ENCODE measurements at places on chromosomes 3 and 15.

GRCh38 chr3:23685541-23686258 lies 120.1 kb upstream of the UBE2E1 start:
- no peak for DNase-seq

DNA sequence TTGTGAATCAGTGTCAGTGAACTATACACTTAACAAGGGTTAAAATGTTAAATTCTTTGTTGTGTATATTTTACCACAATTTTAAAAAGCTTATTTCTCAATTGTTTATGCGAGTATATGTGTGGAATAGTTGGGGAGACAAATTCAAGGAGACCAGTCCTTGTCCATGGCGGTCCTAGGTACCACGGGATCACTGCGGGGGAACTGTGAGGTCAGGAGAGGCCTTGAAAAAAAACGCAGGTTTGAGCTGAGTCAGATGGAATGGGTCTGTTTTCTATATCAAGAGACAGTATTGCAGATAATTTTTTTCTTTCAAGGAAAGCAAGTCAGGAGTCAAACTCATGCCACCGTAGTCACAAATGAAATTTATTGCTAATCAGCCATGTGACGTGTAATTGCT lies 18.5 kb downstream of the IGF1R start:
- DNase-seq: no peak

GRCh38 chr15:98581715-98582114 lies 66.6 kb upstream of the IGF1R start:
- no peak for DNase-seq

DNA sequence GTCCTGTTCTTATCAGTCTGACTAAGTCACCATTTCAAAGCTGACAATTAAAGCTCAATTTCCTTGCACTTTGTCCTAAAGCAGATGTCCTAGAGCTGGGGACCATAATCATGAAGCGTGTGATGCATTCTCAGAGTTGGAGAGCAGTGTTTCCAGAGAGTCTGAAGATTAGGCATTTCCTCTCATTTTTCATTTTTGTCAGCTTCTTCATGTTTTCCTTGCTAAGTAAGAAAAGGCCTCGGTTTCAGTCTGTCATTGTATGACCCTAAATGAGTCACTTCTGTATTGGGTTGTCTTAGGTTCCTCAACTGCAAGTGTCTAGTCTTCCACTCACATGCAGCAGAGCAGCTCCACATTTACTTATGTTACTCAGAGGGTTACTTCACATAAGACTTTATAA lies 257.2 kb upstream of the TPRG1 start:
- DNase-seq: no peak

- DNase-seq: no peak
Measured at GRCh38 chr3:123695731-123696640, 111.1 kb upstream of the HACD2 start.

DNA sequence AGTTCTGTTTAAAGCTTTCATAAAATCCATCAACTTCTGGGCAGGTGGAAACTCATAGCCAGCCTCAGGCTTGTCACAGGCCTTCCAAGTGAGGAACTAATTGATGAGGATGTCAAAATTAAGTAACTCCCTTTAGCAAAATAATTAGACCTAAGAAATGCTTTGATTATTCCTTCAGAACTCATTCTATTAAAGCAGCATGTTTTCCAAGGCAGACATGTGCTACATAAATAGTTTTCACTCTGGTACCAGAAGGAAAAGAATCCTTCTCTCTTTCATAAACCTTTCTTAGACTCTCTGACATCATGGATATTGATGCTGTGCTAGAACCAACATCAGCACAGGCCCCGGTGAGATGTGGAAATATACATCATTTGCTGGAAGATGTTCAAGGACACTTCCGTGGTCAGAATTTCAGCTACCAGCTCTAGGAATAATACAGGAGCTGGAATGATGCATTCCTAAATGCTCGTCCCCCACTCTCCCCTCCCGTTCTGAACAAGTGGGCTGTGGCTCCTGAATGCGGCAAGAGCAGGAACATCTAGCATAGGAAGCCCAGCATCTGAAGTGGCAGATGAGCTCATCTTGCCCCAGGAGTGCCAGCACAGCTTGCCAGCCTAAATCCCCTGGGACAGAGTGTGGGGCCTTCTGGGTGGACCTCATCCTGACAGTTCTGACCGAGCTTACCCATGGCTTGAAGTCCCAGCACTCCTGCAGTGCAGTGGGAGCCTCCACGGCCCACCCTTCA lies 82.4 kb downstream of the WWTR1 start:
- DNase-seq: no peak

GRCh38 chr3:15722877-15723623 lies 74.7 kb downstream of the ANKRD28 start:
- DNase-seq: no peak

DNA sequence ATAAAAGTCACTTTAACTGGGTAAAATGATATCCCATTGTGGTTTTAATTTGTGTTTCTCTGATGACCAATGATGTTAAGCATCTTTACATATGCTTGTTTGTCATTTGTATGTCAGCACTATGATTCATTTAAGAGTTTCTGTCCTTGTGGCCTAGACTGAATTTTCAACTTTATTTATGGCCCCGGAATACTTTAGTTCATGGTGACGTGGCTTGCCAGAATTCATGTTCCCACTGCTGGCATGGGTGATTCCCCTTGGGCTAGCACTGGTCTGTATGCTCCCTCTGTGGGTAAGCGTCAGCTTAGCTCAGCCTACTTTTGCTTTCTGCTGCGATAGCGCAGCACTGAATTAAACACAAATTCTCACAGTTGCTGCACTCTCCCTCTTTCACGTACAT lies 436.3 kb upstream of the SGO1 start:
- DNase-seq: no peak

DNA sequence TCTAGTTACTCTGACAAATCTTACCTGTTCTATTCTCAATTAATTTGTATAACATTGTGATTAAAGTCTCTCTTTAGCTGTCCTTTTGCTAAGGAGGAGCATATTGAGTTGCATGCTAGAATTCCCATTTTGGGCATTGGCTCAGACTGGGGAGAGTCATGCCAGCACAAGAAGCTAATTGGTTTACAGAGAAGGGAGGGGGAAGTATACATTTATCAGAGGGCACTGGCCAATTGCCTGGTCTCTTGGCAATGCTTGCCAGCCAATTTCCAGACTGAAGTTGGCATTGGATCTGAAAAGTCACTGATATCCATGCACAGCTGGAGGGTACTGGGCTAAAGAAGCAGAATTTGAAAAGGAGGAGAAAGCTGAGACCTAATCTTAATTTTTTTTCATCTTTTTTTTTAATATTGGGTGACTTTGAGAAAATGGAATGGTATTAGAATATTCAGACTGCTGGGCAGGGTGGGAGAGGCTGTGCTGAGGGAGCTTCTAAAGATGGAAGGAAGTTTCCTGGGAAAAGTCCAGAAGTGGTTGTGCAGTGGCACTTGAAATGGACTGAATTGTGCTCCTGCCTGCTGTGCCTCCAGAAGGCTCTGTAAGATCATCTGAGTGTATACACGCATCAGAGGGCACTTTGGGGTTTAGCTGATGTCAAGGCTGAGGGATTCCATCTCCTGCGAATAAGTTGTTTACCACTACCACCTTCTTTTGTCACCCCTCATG lies 365.2 kb upstream of the DPH6 start:
- no peak for DNase-seq

DNA sequence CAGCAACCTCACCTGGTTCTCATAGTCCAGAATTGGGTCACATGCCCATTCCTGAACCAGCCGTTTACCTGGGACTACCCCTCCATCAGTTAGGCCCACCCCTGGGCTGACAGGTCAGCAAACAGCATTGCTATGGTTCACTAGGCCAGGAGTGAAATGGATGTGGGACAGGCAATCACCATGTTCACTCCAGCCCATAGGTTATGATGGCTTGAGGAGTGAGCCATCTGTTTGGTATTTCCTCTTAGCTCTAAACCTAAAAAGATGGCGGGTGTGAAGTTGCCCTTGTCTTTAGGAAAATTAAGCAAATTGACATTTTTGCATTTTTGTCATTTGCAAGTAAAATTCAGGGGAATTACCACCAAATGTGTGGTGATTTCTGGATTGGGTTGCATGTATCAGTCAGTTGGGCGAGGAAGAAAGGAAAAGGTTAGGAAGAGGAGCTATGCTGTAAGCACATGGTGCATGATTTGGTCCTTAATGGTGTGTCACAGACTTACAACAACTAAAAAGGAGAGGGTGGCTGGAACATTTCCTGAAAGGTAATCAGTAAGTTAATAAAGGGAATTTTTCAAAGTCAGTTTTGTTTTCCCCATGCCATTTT lies 17.2 kb downstream of the NXPE3 start:
- no peak for DNase-seq

GRCh38 chr3:184741798-184742675 lies 30.2 kb upstream of the MAGEF1 start:
- DNase-seq: no peak

- no peak for DNase-seq
Measured at GRCh38 chr3:47901280-47901833, 98.4 kb downstream of the DHX30 start.

- DNase-seq: no peak
Measured at GRCh38 chr3:164488893-164489292, 589.4 kb downstream of the SI start.

DNA sequence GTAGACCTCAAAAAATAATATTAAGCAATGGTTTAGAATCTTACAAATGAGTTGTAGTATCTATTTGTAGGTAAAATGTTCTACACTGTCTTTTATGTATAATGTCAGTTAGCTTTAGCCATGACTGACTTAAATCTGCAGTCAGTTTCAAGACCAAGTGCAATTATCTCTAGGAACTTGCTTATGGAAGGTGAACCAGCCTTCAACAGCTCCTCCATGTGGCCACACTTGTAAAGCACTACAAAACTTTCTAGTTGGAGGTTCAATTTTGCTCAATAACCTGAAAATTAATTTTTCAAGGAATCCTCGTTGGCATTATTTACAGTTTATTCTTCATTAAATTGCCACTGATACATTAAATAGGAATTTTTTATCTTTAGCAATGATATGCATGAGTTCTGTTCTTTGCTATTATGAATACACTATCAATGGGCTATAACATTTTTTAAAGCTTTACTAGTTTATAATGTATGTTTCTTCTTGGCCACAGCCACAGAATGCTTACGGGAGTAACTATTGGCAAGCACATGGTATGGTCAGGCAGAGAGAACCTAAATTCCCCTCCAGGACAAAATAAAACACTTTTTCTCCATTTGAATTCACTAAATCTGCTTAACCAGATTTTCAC lies 315.3 kb upstream of the UBE2E2 start:
- no peak for DNase-seq

DNA sequence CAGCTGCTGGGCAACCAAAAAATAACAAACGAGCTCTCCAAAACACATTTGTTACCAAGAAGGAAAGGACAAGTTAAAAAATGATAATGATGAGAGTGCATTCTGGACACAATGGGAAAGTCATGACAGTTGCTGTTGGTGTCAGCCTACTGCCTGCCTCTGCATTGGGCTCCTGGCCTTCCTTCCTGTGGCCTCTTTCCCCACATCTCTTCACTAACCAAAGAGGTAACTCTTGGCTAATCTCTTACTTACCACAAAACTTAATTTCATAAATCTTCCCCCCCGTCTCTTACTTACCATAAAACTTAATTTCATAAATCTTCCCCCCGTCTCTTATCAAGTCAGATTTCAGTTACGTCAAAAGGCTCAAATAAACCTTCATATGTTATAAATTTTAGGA lies 58.6 kb downstream of the AGTR1 start:
- DNase-seq: no peak

- DNase-seq: no peak
Measured at GRCh38 chr3:59334585-59334984, 284.8 kb upstream of the CFAP20DC start.

GRCh38 chr15:28260317-28260716 lies 61.7 kb downstream of the HERC2 start:
- no peak for DNase-seq

- no peak for DNase-seq
Measured at GRCh38 chr15:90690585-90690984, 26.6 kb upstream of the BLM start.

DNA sequence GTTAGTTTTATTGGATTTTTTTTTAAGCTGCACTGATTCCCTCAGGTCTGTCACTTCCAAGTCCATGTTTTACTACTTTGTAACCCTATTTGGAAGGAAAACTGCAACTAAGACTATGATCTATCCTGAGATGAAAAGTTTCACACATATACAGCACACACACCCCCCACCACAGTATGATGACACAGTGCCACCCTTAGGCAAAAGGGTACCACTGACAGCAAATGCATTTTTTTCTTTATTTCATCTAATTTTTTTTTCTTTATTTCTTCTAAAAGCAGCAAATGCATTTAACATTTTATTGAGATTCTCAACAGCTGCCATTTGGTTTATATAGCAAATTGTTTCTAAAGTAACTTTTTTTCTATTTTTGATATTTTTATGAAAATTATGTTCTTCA lies 21.2 kb downstream of the NGRN start:
- no peak for DNase-seq

DNA sequence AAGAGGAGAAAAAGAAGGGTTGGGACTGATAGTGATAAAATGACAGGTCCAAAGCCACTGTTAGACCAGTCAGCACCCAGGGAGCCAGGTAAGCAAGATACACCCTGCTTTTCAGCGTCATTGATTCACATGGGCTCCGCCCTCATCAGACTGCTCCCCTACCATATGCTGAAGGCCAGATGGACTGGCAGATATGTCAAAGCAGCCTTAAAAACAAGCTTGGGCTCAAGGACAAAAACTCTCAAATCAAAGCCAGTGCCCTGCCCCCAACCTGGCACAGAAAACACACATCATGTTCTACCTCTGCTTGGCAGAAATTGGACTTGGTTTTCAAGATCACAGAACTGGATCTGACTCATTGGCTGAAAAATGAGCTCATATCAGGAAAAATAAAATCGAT lies 33.4 kb downstream of the SH3BP5 start:
- DNase-seq: no peak

GRCh38 chr15:101642361-101642760 lies 9.8 kb downstream of the TM2D3 start:
- no peak for DNase-seq

GRCh38 chr3:38651153-38651789 lies 1.8 kb upstream of the SCN5A start:
- peak; percentile 49 for DNase-seq

GRCh38 chr15:55514414-55514850 lies 6.4 kb upstream of the DNAAF4 start:
- DNase-seq: no peak

DNA sequence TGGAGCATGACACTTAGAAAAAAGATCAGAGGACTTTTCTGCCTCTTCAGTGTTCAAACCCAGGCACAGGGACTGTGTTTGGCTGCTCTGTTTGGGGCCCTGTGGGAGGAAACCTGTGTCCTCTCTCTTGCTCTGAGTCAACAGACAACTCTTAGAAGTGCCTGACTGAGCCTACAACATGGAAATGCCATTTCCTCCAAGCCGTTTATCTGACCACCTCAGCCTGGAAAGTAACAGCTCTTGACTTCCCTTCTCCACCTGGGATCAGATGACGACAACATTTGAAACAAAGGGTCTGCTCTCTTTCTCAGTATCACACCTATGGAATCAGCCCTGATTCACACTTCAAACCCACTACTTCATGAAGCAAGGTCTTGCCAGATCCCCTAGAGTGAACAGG lies 91.3 kb upstream of the CTDSPL start:
- DNase-seq: no peak

- peak; percentile 11 for DNase-seq
Measured at GRCh38 chr3:31462050-31462569, 70.6 kb upstream of the STT3B start.
